ENCODE measurements at places on chromosomes 2 and 18.

- no peak for DNase-seq
Observed at GRCh38 chr2:213185147-213185822, 33.9 kb upstream of the IKZF2 start.

DNA sequence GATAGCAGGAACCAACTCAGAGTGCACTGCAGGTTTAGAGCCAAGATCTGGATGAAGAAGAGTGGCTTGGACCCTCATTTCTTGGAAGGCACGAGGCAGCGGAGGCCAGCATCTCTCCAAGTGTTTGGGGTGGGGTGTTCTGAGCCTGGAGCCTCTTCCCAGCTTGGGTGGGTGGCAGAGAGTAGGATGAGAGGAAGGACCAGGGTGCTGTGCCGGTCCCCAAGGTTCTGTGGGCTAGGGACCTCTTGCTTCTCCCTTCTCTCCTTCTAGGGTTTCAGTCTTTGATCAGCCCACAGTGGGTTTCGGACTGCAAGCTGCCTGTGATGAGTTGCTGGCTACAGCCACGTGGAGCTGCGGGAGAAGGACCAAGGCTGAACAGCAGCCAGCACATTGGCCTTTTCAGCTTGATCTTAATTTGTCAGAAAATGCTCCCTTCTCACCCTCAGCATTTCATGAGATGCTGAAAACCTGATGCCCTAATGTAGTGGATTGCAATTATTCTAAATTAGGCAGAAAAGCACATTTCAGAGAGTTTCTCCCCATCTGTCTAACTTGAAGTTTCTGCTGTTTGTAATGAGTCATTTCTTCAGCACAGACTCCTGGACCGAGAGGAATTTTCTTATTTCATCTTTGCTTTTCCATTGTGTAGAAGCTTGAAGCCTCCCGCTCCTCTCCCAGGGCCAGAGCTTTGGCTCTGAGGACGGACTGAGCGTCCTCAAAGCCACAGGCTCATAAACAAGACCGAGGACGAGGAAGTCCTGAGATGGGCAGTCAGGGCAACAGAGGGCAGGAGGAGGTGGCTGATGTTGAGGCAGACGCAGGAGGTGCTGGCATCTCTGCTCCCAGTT lies 99.1 kb upstream of the HDAC4 start:
- DNase-seq: peak; percentile 4

DNA sequence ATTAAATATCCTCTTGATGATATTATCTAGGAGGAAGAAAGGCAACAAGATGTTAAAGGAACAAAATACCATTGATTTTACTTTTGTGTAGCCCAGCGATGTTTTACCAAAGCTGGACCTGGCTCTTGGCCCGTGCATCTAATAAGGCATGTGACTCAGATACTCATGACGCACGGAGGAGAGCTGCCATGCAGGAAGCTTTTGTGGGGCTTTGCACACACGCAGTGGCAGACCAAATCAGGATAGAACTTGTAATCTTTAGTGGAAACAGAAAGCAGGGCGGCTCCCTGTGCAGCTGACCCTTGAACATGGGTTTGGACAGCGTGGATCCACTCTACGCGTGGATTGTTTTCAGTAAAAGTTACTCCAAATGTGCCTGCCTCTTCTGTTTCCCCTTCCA lies 190.0 kb downstream of the NAPG start:
- peak; percentile 44 for DNase-seq

GRCh38 chr2:218870984-218871344 lies 9.7 kb upstream of the WNT10A start:
- DNase-seq: no peak

DNA sequence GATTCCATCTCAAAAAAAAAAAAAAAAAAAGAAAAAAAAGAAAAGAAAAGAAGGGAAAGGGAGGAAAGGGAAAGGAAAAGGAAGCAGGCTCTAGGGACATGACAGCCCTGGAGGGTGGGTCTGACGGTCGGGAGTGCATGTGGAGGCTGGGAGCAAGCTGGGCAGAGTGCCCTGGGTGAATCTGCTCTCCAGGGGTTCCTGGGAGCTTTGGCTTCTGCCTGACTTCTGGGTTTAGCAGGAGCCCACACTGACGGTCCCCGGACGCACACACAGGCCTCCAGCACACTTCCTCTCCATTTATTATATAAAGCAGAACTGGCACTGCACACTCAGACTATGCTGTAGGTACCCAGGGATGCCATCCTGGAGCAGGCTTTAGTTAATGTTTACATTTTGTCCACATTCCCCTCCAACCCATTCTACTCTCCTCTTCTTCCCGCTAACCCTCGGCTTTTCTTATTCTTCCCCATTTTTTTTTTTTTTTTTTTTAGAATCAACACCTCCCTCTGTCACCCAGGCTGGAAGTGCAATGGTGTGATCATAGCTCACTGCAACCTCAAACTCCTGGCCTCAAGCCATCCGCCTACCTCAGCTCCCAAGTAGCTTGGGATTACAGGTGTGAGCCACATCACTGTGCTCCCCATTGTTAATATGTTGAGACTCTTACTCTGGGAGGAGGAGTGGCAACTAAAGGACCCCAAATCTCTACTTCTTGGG lies 151.1 kb upstream of the SLC1A4 start:
- peak; percentile 67 for DNase-seq

- DNase-seq: no peak
Observed at GRCh38 chr2:109231996-109232705, 103.1 kb downstream of the SH3RF3 start.

DNA sequence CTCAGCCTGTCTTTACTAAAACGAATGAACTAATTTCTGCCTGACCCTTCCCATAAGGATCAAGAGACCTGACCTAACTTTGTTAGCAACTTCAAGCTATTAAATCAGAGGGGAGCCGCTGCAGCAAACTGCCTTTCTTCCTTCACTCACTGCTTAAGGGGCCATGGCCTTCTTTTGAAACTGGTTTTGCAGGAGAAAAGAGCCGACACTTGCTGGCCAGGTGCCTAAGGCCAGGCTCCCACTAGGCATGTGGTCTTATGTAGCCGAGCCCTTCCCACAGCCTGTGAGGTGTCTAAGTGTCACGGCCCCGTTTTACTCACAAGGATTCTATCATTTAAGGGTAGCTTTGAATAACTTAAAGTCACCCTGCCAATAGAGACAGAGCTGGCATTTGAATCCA lies 130.8 kb downstream of the ZNF236 start:
- DNase-seq: no peak

DNA sequence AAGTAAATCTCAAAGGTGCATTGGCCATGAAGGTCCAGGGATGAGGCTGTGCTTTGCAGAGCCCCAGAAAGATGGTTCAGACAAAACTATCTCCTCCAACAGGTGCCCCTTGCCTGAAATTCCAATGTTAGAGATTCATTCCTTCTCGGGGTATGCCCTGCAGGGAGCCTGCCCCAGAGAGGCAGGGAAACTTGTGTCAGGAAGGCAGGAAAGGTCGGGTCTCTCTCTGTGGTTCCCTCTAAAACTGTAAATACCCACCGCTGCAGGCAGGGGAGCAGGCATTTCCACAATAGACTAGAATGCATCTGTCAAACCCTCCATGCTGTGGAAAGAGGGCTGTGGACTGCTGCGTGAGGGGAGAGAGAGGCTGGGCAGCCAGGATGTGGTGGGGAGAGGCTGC lies 207.8 kb upstream of the SMAD2 start:
- no peak for DNase-seq

GRCh38 chr2:235365743-235366142 lies 128.1 kb upstream of the AGAP1 start:
- DNase-seq: no peak

GRCh38 chr2:172829229-172829628 lies 93.6 kb downstream of the RAPGEF4 start:
- peak; percentile 88 for DNase-seq

GRCh38 chr18:42412896-42413295 lies 457.9 kb downstream of the PIK3C3 start:
- DNase-seq: peak; percentile 5

- DNase-seq: peak; percentile 85
Observed at GRCh38 chr2:164840930-164841718, 499 bp downstream of the COBLL1 start.

DNA sequence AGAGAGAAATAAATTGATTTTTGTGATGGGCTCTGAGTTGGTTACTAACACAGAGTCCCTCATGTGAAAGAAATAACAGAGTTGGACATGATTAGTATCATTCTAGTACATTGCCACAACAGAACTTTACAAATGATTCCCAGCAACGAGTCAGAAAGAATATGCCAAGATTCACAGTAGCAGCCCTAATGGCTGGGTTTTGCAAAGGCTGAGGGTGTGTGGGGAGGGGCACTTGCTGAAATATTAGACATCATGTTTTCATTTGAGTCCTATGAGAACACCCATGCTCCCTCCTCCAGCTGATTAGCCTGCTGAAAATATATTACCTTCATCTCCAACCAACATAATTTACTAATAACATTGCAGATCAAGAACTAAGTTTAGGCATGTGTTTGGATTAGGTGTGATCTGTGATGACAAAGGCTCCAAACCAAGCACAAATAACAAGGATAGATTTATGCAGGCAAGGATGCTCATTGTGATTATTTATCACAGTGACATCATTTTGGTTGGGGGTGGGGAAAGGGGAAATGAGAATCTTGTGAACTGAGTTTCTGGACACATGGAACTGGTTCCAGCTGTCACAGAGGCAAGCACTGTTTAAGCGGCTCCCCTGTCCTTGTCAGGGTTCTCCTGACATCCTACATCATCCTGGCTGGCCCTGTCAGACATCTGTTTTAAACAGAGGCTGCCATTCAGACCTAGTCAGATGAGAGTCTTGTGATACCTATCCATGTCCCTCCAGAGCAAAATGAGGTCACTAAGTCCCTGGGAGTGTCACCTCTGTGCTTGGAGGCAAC lies 205.8 kb upstream of the NCKAP5 start:
- DNase-seq: no peak

- DNase-seq: no peak
Observed at GRCh38 chr2:180979749-180980105, 678 bp upstream of the UBE2E3 start.

- no peak for DNase-seq
Observed at GRCh38 chr18:5103286-5103685, 93.8 kb downstream of the AKAIN1 start.

DNA sequence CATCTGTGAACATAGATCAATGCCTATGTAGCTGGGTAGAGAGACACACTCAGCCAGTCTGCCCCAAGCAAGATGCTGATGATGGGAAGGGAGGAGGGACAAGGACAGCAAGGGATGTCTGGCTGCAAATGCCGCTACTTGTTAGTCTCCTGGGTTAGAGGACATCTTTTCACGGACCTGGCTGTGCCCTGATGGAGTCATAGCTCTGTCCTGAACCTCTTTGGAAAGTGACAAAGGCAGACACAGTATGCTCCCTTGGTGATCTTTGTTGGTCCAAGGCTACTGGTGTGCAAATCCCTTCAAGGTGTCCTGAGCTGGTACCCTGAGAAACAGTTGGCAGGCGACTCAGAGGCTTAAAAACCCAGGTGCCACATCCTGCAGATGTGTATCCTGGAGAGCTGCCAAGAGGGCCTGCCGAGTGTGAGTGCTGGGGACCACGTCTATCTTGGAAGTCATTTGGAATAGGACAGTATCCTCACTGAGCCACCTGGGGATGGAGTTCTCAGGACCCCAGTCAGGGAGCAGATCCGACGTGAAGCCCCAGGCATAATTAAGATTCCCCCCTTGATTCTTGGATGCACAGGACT lies 10.8 kb downstream of the FOSL2 start:
- DNase-seq: no peak

GRCh38 chr2:129935118-129935517 lies 44.3 kb upstream of the RAB6C start:
- no peak for DNase-seq

DNA sequence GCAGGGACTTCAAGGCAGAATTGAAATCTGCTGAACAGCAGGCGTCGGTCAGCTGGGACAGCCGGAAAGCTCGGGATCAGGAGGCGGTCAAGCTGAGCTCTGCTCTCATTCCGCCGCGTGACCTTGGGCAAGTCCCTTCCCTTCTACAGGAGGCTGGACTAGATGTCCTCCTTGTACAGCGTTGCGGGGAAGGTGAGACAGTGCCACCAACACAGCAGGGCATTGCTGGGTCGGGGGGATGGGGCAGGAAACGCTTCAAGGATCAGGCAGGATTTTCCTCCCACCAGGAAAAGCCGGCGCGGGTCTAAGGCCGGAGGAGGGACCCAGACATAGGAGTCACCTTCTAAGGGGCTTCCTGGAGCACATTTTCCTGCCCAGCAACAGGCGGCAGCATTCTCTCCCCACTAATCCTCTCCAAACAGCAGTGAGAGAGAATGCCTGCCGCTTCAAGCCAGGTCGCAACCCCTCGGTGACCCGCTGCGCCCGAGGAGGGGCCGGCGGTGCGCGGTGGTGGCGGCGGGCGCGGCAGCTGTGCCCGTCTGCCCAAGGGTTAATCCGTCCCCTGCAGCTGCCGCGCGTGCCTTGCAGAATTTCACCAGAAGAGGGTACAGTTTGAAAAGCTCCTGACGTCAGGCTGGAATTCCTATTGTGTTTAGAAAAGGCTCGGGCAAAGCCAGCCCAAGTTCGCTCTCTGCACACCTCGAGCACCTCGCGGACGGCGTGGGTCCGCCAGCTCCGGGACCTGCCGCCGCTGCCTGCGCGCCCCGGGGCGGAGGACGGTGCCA lies at the start of gene KCNF1:
TSS of gene KCNF1 (plus strand) at position 644 of the 785 bp plus-strand sequence. CDS start 493 bp downstream, outside the sequence.
- DNase-seq: peak; percentile 65

DNA sequence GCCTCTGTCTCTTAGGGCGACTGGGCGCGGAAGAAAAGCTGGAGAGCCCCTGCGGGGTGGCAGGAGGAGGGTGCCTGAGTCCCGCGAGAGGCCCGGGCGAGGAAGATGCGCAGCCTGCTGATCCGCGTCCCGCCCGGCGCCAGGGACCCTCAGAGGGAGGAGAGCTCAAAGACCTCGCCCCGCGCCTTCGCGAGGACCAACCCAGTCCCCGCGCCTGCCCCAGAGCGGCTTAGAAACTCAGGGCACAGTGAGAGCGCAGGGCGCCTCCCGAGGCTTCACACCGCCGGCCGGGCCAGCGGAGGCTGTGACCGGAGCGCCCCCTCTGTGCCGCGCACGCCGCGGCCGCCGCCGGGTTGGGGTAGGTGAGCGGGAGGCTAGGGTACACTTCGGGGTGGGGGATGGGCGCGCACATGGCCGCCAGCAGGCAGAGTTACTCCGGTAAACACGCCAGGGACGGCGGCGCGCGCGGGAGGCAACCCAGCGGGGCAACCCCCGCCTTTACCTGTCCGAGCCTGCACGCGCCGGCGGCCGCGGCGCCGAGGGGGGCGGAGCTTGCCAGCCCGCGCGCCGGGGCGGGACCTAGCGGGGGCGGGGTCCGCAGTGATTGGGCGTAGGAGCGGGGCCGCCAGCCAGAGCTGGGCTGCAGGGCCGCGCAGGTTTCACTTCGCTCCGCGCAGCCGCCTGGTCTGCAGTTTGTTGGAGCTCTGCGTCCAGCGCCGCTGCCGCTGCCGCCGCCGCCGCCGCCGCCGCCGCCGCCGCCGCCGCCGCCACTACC lies at the start of gene BCL2L11:
TSS of gene BCL2L11 (plus strand) at position 662 of the 775 bp plus-strand sequence. CDS start 2,832 bp downstream, outside the sequence.
- DNase-seq: peak; percentile 86

DNA sequence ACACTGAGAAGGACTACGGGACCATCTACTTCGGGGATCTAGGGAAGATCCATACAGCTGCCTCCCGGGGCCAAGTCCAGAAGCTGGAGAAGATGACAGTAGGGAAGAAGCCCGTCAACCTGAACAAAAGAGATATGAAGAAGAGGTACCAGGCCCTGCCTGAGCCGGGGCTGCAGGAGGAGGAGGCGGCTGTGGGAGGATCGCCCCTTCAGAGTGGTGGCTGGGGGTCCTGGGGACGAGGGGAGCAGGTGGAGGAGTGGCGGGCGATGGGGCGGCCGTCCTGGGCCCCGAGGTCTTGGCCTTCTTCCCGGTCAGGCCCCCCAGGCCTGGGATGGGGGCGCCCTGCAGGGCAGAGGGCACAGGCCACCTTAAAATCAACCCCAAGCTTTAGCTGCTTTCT lies 524 bp downstream of the ANKRD30B start:
- no peak for DNase-seq
